ENCODE measurements at places on chromosomes 3 and 15. TPM values are rescaled to one million over a fixed set of nuclear protein-coding genes. Genes with fewer than 3 reads are reported as not detected.

TRIM71 gene
- total RNA-seq, result not detected

CYP1A2 gene
- total RNA-seq, result 0.05 TPM

PCOLCE2 gene
- total RNA-seq, result 28.4 TPM

KY gene
- 0.13 TPM for total RNA-seq

CPN2 gene
- total RNA-seq, result not detected

TM2D3 gene
- total RNA-seq, result 29.7 TPM

EPHA3 gene
- total RNA-seq, result not detected

GPR62 gene
- not detected for total RNA-seq

ITGB5 gene
- total RNA-seq, result 383 TPM

SH3GL3 gene
- total RNA-seq, result 0.59 TPM

CLDN11 gene
- total RNA-seq, result 0.25 TPM

All from A549 treated with GW870086 at 1 μM for 4 hours (cell line).